ENCODE measurements at places on chromosomes 16 and 17. TPM values are rescaled to one million over a fixed set of nuclear protein-coding genes. Genes with fewer than 3 reads are reported as not detected.

HSD17B2 gene
- total RNA-seq, result not detected

BAIAP3 gene
- 23.0 TPM for total RNA-seq

KRTAP9-4 gene
- total RNA-seq, result not detected

KRTAP1-5 gene
- not detected for total RNA-seq

HBQ1 gene
- 6.6 TPM for total RNA-seq

KCNJ18 gene
- not detected for total RNA-seq

GRCh38 chr16:30903596-30903995, 7.2 kb downstream of the CTF1 start:
- DNase-seq, result no peak

GRCh38 chr17:40366076-40366860, 1.7 kb upstream of the GJD3 start:
- DNase-seq, result no peak

DNA sequence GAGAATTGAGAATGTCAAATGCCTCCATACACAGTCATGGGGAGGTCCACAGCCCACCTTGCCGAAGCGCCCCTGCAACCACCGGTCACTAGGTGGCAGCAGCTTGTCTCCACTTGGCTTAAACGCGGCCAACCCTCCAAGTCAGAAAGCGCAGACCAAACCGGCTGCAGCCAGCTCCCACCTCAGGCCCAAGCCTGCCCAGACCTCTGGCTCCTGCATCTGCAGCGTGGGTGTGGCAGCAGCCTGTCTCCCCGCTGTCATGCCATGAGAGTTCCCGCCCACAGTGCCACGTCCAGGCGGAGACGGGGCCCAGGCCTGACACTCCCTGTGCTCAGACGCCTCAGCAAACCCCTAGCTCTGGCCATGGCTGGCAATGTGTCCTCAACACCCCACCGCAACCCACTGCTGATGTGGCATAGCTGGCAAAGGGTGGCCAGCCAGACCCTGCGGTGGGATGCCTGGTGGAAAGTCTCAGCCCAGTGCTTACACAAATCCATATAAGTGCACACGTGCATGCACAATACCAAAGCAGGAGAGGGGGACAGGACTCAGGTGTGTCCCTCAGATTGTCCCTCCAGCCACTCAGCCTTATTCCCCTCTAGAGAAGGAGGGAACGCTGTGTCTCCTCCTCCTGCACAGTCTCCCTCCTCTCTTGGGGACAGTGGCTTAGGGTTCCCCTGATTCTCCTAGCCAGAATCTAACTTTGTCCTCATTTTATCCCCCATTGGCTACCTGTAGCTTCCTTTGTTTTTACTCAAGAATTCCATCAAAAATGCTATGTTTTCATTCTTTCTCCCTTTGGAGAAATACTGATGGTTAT, 10.9 kb downstream of the COPZ2 start:
- peak; percentile 96 for DNase-seq

DNA sequence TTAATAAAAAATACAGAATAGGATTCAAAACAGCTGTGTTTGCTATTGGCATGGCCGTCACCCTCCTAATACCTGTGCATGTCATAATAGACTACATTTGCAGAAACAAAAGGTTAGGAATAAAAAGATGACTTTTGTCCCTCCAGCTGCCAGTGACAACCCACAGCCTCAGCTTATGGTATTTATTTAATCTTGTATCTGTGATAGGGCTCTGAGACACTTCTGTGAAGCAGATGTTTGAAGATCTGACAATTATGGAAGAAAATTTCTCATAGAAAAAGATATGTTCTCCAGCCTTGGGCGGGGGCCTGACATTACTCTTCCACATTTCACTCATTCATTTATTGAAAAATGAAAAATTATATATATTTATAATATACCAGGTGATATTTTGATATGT, 62.2 kb downstream of the PITPNC1 start:
- DNase-seq, result no peak

DNA sequence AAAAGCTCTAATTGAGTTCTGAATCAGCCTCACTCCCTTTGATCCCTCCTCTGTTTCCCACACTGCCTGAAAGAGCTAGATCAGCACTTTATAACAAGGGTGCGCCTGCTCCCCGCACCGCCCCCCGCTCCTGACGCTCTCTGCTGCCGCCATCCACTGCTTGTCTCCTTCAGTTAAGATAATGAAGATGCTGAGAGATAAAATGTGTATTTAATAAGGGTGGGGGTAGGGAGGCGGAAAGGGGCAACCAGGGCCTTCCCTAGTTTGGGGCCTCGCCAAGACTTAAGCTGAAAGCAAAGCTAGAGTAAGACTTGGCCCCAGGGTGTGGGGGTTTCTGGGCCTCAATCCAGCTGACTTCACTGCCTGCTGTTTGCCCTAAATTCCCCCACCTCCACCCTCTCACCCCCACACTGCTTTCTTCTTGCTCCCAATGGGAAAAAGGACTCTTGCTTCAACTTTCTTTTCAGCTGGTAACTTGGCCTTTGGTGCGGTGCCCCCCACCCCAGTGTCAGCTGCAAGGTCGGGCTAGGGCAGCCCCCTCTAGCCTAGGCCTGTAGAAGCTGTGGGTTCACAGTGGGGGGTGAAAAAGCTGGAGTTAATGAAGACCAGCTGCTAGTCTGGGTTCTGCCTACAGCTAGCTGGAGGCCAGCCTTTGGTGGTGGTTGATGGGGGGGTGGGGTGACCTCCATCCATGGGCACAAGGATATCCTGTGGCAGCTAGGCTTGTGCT, 1.8 kb upstream of the RARA start:
- peak; percentile 70 for DNase-seq

DNA sequence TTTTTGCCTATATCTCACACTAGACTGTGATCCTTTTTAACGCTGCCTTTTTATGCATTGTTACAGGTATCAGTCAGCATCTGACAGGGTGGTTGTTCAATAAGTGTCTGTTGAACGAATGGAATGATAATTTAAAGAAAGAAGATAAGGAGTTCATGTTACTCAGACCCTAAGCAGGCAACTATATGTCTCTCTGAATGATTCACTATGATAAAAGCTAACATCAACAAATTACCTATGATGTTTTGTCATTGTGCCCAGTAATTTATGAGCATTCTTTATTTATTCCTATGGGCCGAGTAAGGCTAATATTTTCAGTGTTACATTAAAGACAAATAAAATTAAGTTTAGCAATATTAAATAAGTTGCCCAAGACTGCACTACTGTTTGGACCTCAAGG, 435.0 kb upstream of the KIF2B start:
- DNase-seq, result no peak

- no peak for DNase-seq
Measured at GRCh38 chr16:86073763-86074493, 175.0 kb downstream of the IRF8 start.

DNA sequence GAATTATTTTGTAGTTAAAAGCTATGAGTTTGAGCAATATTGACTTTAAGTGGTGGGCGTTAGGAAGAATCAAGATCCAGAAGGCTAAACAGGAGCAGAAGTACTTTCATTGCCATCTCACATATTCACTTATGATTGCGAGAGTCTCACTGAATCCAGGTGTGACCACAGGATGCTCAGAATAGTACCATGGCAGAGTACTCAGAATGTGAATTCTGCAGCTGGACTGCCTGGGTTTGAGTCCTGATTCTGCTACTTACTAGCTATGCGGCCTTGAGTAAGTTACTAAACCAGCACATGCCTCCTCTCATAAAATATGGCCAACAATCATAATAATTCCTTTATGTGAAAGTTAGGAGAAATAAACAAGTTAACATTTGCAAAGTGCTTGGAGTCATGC, 109.5 kb downstream of the CA10 start:
- no peak for DNase-seq

GRCh38 chr16:19131825-19132218, 18.1 kb downstream of the ITPRIPL2 start:
- no peak for DNase-seq

GRCh38 chr17:53719229-53719628, 103.5 kb upstream of the KIF2B start:
- DNase-seq, result no peak

- no peak for DNase-seq
Measured at GRCh38 chr17:6948562-6948961, 47.3 kb upstream of the ALOX12 start.

GRCh38 chr17:20284570-20285295, 182.6 kb downstream of the LGALS9B start:
- no peak for DNase-seq
